Articular chondrocyte of knee joint (primary cell): ENCODE measurements at places on chromosomes 2 and 18. TPM values are rescaled to one million over a fixed set of nuclear protein-coding genes. Genes with fewer than 3 reads are reported as not detected.

Gene ASB18
- not detected in 2 replicates for total RNA-seq

Gene PROC
- total RNA-seq, result 0.11 TPM in 1 of 2 replicates, not detected in the other

Gene ITGA4
- total RNA-seq, result 7.1 and 7.4 TPM in 2 replicates

Gene PCARE
- not detected in 2 replicates for total RNA-seq
